ENCODE measurements at places on chromosomes 1 and 21. TPM values are rescaled to one million over a fixed set of nuclear protein-coding genes. Genes with fewer than 3 reads are reported as not detected.

The FCRL1 gene
- not detected for total RNA-seq

The LCE1E gene
- total RNA-seq: not detected

The PTAFR gene
- total RNA-seq: 0.24 TPM

The DISP3 gene
- total RNA-seq: 0.08 TPM

The KCNQ4 gene
- 0.11 TPM for total RNA-seq
